GM12892 (cell line): ENCODE measurements at places on chromosomes 1 and 21.

- no peak for DNase-seq
Measured at GRCh38 chr1:6075748-6076147, 30.1 kb downstream of the KCNAB2 start.

DNA sequence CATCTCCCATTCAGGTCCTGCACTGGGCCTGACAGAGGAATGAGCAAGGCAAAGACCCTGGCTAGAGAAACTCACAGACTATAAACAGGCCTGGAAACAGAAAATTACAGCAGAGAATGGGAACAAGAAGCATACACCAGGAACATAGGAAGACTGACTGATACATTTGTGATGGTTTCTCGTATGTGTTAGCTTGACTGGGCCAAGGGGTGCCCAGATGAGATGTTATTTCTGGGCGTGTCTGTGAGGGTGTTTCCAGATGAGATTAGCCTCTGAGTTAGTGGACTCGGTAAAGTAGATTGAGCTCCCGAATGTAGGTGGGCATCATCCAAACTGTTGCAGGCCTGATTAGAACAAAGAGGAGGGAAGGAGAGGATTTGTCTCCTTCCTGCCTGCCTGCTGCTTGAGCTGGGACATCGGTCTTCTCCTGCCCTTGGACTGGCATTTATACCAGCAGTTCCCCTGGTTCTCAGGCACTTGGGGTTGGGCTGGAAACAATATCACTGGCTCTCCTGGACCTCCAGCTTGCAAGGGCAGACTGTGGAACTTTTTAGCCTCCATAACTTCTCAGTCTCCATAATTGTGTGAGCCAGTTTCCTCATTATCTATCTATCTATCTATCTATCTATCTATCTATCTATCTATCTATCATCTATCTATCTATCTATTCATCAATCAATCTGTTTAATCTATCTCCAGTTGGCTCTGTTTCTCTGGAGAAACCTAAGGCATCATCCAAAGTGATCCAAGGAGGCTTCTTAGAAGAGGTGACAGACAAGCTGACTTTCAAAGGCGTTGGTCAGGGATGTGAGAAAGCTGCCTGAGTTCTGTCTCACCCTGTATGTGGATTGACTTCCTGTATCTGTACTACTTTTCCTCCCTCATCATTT lies 9.7 kb upstream of the FOXO6 start:
- DNase-seq = no peak

DNA sequence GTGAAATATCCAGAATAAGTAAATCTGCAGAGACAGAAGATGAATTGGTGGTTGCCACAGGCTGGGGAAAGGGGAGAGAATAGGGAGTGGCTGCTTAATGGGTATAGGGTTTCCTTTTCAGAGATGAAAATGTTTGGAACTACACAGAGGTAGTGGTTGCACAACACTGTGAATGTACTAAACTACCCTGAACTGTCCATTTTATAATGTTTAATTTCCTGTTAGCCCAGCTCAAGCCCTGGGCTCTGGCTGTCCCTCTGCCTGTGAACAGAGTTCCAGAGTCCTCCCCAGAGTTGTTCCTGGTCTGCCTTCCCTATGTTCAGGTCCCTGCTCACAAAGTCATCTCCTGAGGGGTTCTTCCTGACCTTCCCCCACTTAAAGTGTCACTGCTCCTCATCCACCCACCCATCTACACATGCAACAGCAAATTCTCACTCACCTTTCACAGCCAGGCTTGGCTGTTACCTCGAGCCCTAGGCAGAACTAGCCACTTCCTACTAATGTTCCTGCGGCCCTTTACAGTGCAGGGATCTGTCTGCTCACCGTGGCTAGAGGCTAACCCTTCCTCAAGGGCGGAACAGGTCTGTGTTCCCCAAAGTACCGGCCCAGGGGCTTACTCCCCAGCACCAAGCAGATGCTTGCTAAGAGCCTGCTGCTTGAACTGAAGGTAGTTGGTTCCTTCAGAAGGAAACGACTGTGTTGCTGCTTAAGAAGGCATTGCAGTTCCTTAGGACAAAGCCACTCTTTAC lies 22.4 kb downstream of the DHCR24 start:
- DNase-seq = no peak

- no peak for DNase-seq
Measured at GRCh38 chr1:153260585-153261280, 1.2 kb downstream of the LORICRIN start.

DNA sequence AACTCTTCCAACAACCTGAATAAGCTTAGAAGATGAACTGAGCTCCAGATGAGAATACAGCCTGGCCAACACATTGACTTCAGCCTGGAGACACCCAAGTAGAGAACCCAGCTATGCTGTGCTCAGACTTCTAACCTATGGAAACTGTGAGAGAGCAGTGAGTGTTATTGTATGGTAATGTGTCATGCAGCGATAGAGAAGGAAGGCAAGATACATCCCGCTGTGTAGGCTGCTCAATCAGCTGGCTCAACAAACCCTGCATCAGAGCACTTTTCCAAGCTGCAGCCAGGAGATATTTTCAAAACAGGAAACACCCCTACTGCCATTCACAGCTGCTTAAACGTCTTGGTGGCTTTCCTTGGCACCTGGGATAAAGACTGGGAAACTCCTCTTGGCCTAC lies 321.3 kb downstream of the SIPA1L2 start:
- DNase-seq = no peak

DNA sequence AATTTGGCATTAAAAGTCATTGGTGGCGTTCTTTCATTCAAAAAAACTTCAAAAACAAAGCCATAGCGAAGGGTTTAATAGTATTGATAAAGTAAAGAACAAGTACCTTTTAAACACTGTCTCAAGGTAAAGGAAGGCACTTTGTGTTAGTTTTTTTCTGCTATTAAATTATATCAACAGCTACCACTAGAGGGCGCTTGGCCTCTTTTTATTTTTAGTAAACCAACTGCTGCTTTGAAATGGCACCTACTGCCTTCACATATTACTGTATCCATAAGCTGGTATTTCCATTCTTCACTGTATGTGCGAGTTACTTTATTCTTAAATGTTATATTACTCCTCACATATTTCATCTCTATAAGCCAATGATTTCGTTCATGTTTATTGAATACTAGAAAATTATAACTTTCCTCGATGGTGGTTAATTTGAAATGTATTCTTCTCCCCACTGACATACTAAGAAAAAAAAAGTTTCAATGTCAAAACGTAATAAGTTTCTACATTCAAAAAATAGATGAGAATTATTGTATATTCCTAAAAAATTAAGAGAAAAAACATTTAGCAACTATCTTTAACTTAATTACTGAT lies 125.7 kb upstream of the CXADR start:
- peak; percentile 9 for DNase-seq

DNA sequence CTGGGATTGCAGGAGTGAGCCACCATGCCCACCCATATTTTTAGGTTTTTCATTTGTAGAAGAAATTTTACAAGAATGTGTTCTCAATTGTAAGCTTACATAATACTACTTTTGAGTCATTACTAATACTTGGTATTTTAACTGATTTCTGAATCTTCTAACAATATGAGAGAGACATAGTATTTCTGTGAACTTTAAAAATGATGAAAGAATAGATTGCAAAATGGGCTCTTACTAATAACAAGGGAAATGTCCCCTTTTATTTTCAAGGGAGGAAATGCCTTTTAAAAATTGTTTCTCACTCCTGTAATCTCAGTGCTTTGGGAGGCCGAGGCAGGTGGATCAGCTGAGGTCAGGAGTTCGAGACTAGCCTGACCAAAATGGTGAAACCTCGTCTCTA lies 5.9 kb downstream of the AGO3 start:
- no peak for DNase-seq

DNA sequence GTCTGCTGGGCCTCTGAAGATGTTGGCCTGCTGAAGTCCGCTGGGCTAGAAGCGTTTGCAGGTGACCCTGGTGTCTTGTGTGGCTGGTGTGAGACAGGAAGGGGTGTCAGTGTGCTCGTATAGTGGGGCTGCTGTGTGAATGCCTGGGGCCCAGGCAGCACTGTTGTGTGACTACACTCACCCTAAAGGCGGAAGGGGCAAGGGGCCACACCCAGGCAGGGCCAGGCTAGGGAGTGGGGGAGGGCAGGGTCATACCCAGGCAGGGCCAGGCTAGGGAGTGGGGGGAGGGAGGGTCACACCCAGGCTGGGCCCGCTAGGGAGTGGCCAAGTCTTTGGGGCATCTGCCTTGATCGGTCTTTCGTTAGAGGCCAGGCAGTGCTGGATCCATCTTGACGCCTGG lies 25.0 kb downstream of the PDXK start:
- no peak for DNase-seq
